Naive thymus-derived CD4-positive, alpha-beta T cell (primary cell): ENCODE measurements at places on chromosomes 1 and 21.
A peak's percentile ranks its signal among the peaks of the same experiment; 100 is the strongest.

DNA sequence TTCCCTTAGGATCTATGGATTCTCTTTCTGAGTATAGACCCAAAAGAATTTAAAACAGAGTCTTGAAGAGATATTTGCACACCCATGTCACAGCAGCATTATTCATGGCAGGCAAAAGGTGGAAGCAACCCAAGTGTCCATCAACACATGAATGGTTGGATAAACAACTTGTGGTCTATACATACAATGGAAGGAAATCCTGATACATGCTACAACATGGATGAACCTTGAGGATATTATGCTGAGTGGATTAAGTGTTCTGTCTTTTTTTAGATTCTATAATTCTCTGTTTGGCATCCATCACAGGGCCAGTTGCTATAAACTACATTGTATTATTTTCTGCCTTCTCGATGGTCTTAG is 39.8 kb downstream of the PTPN14 start:
- DNase-seq: no peak

GRCh38 chr1:162035241-162035640 is 11.6 kb upstream of the OLFML2B start:
- no peak for DNase-seq

- no peak for DNase-seq
Observed at GRCh38 chr1:175870217-175870616, 126.8 kb upstream of the TNR start.

GRCh38 chr1:245094954-245095353 is 59.8 kb upstream of the KIF26B start:
- DNase-seq: no peak

DNA sequence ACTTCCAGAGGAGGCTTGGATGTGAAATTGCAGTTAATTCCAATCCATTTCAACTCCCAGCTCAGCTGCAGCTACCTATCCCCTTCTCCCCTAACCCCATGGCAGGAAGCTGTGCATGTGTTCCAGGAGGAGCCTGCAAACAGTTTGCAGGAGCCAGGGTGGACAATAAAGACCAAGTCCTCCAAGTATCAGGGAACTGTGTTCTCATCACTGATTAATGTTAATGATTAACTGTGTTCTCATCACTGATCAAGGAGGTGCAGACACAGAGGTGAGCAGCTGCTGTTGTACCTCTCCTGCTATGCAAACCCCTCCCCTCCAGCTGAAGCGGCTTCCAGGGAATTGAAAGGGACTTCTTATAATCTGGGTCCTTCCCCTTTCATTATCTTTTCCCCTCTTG is 19.2 kb downstream of the CLDN19 start:
- DNase-seq: no peak

GRCh38 chr1:198701766-198702539 is 63.1 kb downstream of the PTPRC start:
- DNase-seq: no peak

- DNase-seq: peak; percentile 20
Observed at GRCh38 chr1:59146651-59147358, 150.1 kb upstream of the FGGY start.

- DNase-seq: no peak
Observed at GRCh38 chr1:156655904-156656516, 14.1 kb downstream of the BCAN start.

DNA sequence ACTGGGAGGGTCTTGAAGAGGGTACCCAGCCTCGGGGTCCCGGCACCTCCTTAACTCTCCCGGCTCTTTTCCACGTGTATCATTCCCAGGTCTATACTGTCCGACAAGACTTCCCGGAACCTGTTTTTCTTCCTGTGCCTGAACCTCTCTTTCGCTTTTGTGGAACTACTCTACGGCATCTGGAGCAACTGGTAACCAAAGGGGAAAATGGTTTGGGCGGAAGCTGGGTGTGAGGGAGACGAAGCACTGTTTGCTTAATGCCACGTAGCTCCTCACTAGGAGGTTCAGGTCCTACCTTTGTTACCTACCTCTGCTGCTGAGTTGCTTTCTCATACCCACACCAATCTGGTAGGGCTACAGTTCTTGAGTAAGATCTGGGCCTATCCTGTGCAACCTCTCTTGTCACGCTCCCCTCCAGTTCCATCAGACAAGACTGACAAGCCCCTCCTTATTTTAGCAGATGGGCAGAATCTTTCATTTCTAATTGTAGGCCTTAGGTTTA is 642 bp downstream of the SLC30A7 start:
- DNase-seq: peak; percentile 75

DNA sequence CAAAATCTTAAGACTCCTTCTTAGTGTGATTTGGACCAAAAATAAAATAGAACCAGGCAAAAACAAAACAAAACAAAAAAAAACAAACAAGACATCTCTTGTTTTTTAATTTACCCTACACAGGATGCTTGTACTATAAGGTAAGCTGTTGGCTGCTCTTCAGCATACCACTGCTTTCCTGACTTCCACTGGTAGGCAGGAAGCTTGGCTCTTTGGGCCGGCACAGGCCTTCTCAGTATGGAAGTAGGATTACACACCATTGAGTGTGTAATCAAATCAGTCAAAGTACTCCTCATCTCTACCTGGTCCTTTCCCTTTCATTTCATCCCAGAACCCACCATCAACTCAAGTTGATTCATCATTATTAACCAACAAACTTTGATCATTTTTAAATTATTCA is 61.9 kb upstream of the RGS1 start:
- no peak for DNase-seq

DNA sequence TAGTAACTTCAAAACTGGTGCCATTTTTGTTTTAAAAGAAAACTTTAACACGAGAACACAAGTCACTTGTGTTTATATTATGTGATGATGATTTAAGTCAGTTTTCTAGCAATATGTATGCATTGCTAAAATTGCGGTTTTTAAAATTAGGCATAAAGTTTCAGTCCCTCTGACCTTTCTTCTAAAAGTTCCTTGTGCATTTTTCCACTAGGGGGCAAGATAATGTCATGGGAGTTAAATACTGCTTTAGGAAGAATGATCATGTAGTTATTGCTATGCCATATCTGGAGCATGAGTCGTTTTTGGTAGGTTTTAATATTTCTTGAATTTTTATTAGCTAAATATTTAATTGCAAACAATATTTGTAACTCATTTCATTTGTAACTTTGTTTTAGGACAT is 10.7 kb downstream of the CDC7 start:
- DNase-seq: peak; percentile 45

DNA sequence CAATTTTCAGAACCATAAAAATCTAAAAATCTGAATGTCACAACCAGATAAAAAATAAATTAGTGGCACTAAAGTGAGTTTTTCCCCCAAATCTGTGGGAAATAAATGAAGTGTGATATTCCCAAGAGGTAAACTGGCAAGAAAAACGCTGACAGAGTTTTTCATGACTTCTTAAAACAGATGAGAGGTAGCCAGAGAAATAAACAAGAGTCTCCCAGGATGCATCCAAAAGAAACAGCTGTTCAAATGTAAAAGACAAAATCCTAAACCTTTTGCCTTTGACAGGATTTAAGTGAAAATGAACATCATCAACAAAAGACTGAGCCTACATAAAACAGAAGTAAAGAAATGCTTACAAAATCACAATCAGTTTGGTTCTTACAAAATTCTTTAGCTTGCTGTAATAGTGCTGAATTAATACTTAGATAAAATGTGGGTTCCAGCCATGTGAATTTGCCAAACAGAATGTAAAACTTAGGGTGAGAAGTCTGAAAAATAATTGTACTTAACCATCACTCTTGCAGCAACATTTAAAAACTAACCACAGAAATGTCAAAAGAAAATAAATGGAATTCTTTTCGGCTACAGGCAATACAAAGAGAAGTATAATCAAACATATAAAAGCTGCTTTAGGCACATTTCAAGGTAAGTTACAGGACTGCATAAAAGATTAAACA is 133.6 kb downstream of the EIF4G3 start:
- no peak for DNase-seq

GRCh38 chr1:207806531-207807325 is 54.9 kb downstream of the CD46 start:
- DNase-seq: no peak

DNA sequence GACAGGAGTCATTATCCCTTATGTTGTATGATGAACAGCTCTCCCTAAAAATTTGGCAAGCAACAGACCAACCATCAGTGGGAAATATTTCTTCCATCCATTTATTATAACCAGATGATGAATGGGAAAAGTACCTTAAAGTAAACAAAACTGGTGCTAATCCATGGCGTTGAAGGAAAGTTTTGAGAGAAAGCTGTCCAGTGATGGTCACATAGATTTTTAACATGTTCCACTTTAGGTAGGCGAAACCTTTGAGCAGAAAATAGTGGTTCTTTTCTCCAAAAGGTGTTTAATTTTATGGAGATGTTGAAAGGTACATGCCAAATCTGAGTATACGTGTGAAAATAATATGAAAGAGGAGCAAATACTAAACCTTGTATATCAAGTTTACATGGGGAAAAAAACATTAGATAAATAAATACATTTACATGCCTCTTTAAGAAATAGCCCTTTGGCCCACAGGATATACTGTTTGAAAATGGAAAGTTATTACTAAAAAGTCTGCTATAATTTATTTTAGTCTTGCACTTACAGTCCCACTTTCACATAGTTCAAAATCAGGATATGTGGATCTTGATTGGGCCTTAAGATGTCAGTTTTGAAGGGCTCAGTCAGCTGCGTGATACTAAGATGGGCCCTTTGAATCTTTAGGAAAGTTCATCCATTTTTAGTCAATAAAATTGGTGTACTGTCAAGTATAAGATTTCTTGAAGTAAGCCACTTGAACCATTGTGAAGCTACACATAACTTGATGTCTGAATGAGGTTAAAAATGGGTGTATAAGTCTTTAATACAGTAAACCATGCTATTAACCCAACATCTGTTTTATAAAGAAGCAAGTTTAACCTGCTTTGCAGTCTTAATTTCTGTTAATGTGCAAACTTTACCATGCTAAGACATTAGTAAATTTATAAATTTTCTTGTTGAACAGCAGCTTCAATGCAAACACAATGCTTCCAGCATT is 10.5 kb downstream of the RPL5 start:
- DNase-seq: no peak

DNA sequence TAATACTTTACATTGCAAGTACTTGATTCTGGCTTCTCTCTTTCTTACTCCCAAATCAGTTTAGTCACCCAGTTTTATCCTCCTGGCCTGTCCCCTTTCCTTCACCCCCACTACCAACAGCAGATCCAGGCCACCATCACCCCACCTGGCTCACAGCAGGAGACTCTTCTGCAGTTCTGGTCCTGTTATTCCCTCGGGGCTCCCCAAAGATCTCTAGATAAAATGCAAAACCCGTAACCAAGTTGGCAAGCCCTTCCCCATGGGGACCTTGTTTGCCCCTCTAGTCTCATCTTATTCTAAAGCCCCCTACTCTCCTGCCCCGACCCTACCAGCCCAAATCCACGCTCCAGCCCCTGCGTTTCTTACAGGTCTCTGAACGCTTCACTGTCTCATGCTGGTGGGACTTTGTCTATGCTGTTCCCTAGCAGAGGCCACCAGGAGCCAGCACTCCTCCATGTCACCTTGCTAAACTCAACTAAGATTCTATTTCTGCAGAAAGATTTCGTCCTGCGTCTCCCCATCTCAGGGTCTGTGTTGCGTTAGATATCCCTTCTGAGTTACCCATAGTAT is 4.0 kb downstream of the ABCG1 start:
- no peak for DNase-seq

- DNase-seq: no peak
Observed at GRCh38 chr1:234986750-234987414, 141.8 kb downstream of the TOMM20 start.

DNA sequence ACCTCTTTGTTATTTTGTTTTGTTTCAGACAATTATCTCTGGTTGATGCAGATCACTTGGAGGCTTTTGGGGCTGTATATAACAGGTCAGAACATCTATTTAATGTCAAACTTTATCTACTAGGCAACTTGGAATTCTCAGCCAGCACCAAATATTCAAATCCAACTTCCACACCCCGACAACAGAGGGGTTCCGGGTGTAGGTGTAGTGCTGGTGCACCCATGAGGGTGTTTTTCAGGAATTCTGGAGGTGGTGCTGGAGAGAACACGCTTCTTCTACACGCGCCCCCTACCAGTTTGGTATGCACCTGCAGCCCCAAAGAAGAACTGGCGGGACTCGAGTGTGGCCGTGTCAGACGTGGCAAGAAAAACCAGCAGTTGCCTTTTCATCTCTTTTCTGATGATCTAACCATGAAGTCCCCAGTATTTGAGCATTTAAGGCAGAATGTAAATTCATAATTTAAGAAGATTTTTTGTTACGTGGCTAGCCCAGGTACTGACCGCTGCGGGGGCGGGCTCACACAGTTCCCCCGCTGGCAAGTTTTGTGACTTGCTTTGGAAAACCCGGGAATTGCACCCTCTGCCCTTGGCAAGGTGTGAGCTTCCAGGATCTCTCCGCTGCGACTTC is 462 bp upstream of the TLCD4 start:
- DNase-seq: peak; percentile 44

GRCh38 chr1:76408303-76408702 is 333.8 kb downstream of the ST6GALNAC3 start:
- no peak for DNase-seq

GRCh38 chr1:64136752-64137411 is 66.5 kb upstream of the UBE2U start:
- peak; percentile 58 for DNase-seq

DNA sequence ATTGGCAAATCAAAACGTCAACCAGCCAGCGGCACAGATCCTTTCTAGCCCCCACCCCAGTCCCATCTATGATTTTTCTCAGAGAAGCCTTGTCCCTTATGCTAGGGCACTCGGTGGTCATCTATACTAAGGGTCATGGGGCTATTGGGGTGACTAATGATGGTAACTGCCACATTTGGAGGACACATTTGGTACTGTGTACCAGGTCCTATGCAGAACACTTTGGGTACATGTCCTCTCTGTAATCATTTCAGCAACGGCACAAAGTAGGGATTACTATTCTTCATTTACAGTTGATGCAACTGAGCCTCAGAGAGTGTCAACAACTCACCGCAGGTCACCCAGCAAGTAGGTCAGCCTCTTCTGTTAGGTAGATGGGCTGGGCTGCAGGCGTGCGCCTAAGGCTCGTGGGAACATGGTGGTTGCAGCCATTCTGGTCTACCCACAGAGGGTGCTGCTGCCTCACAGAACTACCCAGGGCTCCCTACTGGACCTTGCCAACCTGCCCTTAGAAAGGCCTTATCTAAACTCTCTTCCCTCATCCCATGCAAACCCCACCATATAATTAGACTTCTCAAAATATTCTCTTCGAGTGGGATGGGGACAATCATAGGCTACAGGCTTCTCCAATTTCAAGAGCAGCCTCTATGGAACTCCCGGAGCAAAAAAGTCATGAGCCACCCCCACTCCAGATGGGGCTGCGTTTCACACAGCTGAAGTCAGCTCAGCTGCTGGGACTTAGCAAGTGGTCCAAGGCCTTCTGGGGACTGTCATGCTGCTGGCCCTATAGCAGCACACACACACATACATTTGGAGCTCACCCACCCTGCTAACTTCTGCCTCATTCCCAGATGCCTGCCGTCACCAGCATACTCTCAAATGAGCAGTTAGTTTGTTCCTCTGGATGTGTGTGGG is 5.8 kb upstream of the SDHB start:
- peak; percentile 7 for DNase-seq

DNA sequence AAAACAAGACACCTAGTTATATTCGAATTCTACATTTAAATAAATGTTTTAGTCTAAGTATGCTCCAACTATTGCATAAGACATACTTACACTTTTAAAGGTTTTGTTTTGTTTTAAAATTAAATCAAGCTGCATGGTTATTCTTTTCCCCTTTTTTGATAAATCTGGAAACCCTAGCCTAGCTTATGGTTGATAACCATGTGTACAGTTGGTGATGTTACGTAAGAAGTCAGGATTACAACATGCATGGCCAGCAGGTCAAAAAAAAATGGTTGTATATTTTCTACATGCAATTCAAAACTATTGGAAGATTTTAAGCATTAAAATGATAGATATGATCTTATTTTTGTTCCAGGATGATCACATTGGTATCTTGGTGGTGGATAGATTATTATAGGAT is 1600.6 kb downstream of the PLA2G4A start:
- DNase-seq: no peak
